ENCODE measurements at places on chromosomes 16 and 17. TPM values are rescaled to one million over a fixed set of nuclear protein-coding genes. Genes with fewer than 3 reads are reported as not detected.
A peak's percentile ranks its signal among the peaks of the same experiment; 100 is the strongest.

Gene CD300E
- 0.92 TPM for polyA plus RNA-seq

Gene NEUROD2
- polyA plus RNA-seq = 0.06 TPM

Gene ALOX15
- 0.10 TPM for polyA plus RNA-seq

Gene KIF18B
- polyA plus RNA-seq = 0.48 TPM

Gene CFAP97D1
- 0.01 TPM for polyA plus RNA-seq

GRCh38 chr17:62627219-62627903 is at the start of gene MRC2:
TSS of gene MRC2 (plus strand) at chr17:62627670. CDS start at chr17:62627803, 133 bp downstream.
- peak within 1 kb of the TSS; percentile 42 for H3K4me3 ChIP-seq
- peaks cover 34% of the 10 kb centered on the region for H3K27me3 ChIP-seq
- H3K4me1 ChIP-seq = peaks cover 18% of the 10 kb centered on the region
- peak; percentile 19 for DNase-seq
- no peaks in the 10 kb centered on the region for H3K36me3 ChIP-seq
- H3K27ac ChIP-seq = no peak within 1 kb of the TSS

DNA sequence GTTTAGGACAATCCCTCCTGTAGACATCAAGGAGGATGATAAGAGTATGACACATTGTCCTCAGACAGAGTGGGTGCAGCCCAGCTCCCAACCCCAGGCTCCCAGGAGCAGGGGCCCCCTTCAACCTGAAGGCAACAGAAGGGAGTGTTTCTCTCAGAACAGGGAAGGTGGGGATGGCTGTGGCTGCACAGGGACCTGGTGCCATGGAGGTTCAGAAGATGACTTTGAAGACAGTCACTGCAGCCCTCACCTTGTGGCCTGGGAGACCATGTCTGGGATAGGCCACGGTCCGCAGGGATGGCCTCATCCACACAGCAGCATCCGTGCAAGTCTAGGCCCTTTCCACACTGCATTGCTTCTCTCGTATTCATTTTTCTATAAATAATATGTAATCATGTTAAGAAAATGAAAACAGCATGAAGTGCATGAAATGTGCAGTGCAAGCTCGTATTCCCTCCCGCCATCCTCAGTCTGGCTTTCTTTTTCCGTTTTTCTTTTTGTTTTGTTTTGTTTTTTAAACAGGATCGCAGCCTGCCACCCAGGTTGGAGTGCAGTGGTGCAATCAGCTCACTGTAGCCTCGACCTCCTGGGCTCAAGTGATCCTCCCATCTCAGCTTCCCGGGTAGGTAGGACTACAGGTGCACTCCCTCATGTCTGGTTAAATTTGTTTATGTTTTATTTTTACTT is 71.1 kb downstream of the METRNL start:
- H3K36me3 ChIP-seq = no peaks in the 10 kb centered on the region
- H3K27me3 ChIP-seq = no peaks in the 10 kb centered on the region
- H3K4me3 ChIP-seq = no peak overlapping the region
- H3K27ac ChIP-seq = no peak overlapping the region
- DNase-seq = no peak
- no peaks in the 10 kb centered on the region for H3K4me1 ChIP-seq

DNA sequence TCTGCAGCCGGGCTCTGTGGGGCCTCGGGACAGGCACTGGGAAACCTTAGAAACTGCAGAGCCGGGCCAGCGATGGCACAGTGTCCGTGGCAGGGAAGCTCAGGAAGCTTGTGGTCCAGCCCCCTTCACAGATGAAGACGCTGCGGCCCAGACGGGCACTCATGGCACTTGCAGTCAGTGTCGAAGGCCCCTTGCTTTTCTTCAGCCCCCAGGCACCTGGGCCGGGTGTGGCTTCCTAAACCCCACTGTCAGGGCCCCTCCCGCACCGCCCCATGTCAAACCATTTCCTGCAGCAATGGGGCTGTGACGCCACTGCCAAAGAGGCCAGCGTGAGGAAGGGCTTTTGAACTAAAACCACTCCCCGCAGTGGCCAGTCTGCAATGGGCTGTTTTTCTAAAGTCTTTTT is 164.0 kb downstream of the LAT start:
- H3K4me1 ChIP-seq = peaks cover 14% of the 10 kb centered on the region
- no peak overlapping the region for H3K4me3 ChIP-seq
- peak; percentile 74 for DNase-seq
- H3K36me3 ChIP-seq = peaks cover 3% of the 10 kb centered on the region
- H3K27me3 ChIP-seq = no peaks in the 10 kb centered on the region

DNA sequence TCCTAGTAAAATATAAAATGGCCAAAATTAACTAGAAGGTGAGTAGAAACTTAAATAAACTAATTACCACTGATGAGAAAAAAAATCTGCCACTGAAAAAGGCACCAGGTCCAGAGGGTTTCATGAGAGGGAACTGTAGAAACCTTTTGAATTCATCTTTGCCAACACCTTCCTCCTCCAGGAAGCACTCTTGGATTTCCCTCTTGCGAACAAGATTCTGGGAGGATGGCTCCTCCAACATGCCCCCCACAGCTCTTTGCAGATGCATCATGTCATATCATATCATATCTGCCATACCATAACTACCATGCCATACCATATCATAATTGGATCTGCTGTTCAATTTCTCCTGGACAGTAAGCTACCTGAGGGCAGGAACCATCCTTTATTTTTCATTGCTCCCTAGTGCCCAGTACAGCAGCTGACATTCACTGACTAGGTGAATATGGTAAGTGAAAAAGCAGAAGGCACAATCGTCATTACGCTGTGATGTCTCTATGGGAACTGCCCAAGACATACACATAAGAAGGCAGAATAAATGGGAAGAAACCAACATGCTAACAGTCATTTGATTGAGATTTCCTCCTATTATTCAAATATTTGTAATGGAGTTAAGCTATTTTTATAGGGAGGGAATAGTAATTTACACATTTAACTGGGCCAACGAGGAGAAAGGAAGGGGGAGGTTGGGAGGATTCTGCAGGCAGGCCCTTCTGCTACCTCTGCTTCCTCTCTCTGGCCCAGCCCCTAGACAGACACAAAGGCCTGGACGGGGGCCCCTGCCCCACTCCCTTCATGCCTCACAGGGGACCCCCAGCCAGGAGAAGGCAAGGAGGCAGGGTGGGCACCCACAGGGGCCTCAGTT is 110.1 kb upstream of the SMURF2 start:
- H3K4me3 ChIP-seq = no peak overlapping the region
- no peaks in the 10 kb centered on the region for H3K36me3 ChIP-seq
- no peak overlapping the region for H3K27ac ChIP-seq
- H3K27me3 ChIP-seq = no peaks in the 10 kb centered on the region

DNA sequence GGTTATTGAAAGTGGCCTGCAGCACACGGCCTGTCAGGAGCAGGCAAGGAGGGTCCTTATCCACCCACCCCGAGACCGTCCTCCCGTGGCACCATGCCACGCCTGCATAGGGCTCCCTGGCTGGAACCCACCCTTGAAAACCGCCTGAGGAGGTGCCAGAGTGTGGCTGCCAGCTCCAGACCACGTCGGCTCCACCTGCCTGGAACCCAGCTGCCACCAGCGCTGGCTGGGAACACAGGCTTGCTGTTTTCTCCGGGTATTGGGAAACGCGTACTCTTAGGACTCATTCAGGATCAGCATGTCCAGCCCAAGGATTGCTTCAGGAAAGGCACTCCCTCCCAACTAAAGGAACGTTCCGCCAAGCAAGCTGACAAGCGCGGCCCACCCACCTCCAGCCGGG is 6.7 kb downstream of the ARL16 start:
- H3K27me3 ChIP-seq = no peaks in the 10 kb centered on the region
- H3K4me1 ChIP-seq = no peaks in the 10 kb centered on the region
- DNase-seq = no peak
- H3K27ac ChIP-seq = no peak overlapping the region
- H3K4me3 ChIP-seq = no peak overlapping the region

GRCh38 chr17:64024215-64024654 is 3.8 kb upstream of the ICAM2 start:
- H3K4me3 ChIP-seq = no peak overlapping the region
- H3K27ac ChIP-seq = no peak overlapping the region
- peaks cover 39% of the 10 kb centered on the region for H3K4me1 ChIP-seq
- no peaks in the 10 kb centered on the region for H3K36me3 ChIP-seq
- no peaks in the 10 kb centered on the region for H3K27me3 ChIP-seq

- H3K4me3 ChIP-seq = no peak overlapping the region
- H3K27ac ChIP-seq = no peak overlapping the region
- H3K4me1 ChIP-seq = no peaks in the 10 kb centered on the region
Measured at GRCh38 chr17:44792276-44792675, 33.5 kb downstream of the ADAM11 start.

- DNase-seq = no peak
- H3K27me3 ChIP-seq = no peaks in the 10 kb centered on the region
- no peaks in the 10 kb centered on the region for H3K36me3 ChIP-seq
- H3K27ac ChIP-seq = no peak overlapping the region
Measured at GRCh38 chr17:3040882-3041281, 22.5 kb downstream of the OR1D5 start.

- no peak overlapping the region for H3K27ac ChIP-seq
- H3K27me3 ChIP-seq = no peaks in the 10 kb centered on the region
- H3K4me3 ChIP-seq = no peak overlapping the region
- H3K36me3 ChIP-seq = no peaks in the 10 kb centered on the region
- DNase-seq = no peak
Measured at GRCh38 chr16:55911616-55912015, 36.4 kb upstream of the CES5A start.

GRCh38 chr16:90008708-90009145 is 10.5 kb downstream of the DBNDD1 start:
- no peaks in the 10 kb centered on the region for H3K27me3 ChIP-seq
- peak; percentile 90 for DNase-seq
- H3K4me3 ChIP-seq = peak overlapping the region; percentile 51

DNA sequence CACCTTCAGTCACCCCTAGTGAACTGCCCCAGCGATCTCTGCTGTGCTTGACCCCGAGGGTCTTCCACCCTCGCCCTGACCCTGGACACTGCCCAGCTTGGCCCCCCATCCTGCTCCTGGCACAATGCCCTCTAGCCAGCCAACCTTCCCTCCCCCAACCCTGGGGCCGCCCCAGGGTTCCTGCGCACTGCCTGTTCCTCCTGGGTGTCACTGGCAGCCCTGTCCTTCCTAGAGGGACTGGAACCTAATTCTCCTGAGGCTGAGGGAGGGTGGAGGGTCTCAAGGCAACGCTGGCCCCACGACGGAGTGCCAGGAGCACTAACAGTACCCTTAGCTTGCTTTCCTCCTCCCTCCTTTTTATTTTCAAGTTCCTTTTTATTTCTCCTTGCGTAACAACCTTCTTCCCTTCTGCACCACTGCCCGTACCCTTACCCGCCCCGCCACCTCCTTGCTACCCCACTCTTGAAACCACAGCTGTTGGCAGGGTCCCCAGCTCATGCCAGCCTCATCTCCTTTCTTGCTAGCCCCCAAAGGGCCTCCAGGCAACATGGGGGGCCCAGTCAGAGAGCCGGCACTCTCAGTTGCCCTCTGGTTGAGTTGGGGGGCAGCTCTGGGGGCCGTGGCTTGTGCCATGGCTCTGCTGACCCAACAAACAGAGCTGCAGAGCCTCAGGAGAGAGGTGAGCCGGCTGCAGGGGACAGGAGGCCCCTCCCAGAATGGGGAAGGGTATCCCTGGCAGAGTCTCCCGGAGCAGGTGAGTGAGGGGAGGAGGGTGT is at the start of gene TNFSF13:
TNFSF13 (plus strand) TSS at position 207 of the 776 bp plus-strand sequence; CDS start at position 497, 290 bp downstream.
- peaks cover 9% of the 10 kb centered on the region for H3K36me3 ChIP-seq
- no peaks in the 10 kb centered on the region for H3K27me3 ChIP-seq
- peak; percentile 60 for DNase-seq
- peaks cover 44% of the 10 kb centered on the region for H3K4me1 ChIP-seq
- H3K4me3 ChIP-seq = peak within 1 kb of the TSS; percentile 53

- no peaks in the 10 kb centered on the region for H3K36me3 ChIP-seq
- H3K4me3 ChIP-seq = no peak overlapping the region
- H3K4me1 ChIP-seq = no peaks in the 10 kb centered on the region
- H3K27me3 ChIP-seq = no peaks in the 10 kb centered on the region
- no peak overlapping the region for H3K27ac ChIP-seq
- no peak for DNase-seq
Measured at GRCh38 chr16:46775214-46775613, 27.1 kb upstream of the MYLK3 start.

GRCh38 chr16:31467151-31467773 is 4.7 kb upstream of the TGFB1I1 start:
- peaks cover 13% of the 10 kb centered on the region for H3K27me3 ChIP-seq
- DNase-seq = no peak
- peaks cover 20% of the 10 kb centered on the region for H3K4me1 ChIP-seq
- peaks cover 17% of the 10 kb centered on the region for H3K36me3 ChIP-seq
- no peak overlapping the region for H3K27ac ChIP-seq
- no peak overlapping the region for H3K4me3 ChIP-seq

DNA sequence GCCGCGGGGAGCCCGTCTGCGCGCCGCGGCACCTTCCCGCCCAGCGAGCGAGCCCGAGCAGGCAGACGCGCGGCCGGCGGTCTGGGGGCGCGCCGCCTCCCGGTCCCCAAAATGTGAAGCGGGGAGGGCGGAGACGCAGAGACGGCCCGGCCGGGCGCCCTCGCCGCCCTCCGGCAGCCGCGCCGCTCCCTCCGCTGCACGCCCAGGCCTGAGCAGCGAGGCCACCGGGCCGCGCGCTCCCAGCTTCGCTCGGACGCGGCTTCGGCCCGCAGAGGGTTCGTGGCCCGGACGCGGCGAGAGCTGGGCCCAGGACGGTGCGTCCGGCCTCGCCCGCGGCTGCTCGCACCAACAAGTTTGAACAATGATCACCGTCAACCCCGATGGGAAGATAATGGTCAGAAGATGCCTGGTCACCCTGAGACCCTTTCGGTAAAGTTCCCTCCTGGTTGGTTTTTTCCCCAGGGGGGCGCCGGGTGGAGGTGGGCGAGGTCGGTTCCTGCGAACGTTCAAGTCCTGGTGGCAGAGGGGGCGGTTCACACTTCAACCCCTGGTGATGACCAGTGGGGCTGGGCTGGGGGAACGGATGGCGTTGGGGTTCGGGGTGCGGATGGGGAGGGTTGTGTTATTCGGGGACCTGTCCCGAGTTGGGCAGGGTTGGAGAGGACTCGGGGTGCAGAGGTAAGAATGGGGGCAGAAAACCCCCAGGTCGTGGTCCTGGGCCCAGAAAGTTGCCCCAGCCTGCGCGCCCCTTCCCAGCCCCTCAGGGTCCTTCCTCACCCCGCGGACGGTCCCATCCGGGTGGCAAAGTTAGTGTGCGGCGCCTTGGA is 678 bp downstream of the MGAT5B start:
- H3K27me3 ChIP-seq = peaks cover 25% of the 10 kb centered on the region
- peak overlapping the region; percentile 5 for H3K4me3 ChIP-seq
- H3K4me1 ChIP-seq = peaks cover 12% of the 10 kb centered on the region
- no peaks in the 10 kb centered on the region for H3K36me3 ChIP-seq
- no peak for DNase-seq
- H3K27ac ChIP-seq = no peak overlapping the region

GRCh38 chr16:85898521-85899442 is at the start of gene IRF8:
TSS of gene IRF8 (plus strand) at chr16:85899162. CDS start at chr16:85903016, 3,854 bp downstream.
- H3K27me3 ChIP-seq = no peaks in the 10 kb centered on the region
- H3K4me3 ChIP-seq = peak within 1 kb of the TSS; percentile 81
- peak within 1 kb of the TSS; percentile 93 for H3K27ac ChIP-seq
- H3K4me1 ChIP-seq = peaks cover 41% of the 10 kb centered on the region
- H3K36me3 ChIP-seq = peaks cover 40% of the 10 kb centered on the region

All from B cell (primary cell).